ENCODE measurements at places on chromosomes 7 and 10. TPM values are rescaled to one million over a fixed set of nuclear protein-coding genes. Genes with fewer than 3 reads are reported as not detected.

- DNase-seq = no peak
Observed at GRCh38 chr7:106992511-106992910, 52.0 kb upstream of the PRKAR2B start.

- no peak for DNase-seq
Observed at GRCh38 chr10:5466451-5467206, 32.7 kb downstream of the CALML5 start.

GRCh38 chr7:25409897-25410636, 181.8 kb upstream of the NPVF start:
- DNase-seq = no peak

DNA sequence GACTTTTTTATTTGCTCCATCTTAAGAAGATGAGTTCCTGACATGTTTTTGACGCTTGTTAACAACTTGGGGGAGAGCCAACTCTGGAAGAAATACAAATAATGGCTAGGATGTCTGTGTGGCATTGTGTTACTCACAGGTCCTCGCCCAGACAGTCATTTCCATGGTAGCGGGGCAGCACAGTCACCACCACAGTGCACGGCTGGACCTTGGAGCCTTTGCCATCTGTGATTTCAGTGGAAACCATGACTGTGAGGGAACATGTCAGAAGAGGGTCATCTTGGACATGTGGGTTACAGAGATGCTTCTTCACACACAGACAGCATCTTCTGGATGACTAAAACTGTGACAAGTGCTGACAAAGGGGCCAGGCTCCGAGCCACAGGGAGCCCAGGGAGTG, 74.5 kb downstream of the PKD1L1 start:
- no peak for DNase-seq

DNA sequence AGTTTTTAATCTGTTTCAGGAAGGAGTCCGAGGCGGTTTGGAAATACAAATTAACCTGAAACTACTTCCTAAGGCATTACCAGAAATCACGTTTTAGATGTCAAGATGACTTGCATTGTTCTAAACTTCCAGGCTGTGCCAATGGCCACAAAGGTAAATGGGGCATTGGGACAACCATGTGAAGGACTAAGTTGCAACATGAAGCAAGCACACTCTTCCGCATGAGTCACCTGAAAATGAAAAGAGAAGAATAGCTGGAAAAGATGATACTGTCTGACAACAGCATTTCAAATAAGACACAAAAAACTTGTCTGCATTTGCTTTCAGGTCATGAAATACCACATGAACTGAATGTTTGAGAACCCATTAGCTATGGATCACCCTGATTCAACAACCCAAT, 262.1 kb downstream of the AHR start:
- DNase-seq = no peak

- DNase-seq = no peak
Observed at GRCh38 chr10:99770408-99771045, 11.9 kb upstream of the ABCC2 start.

- DNase-seq = no peak
Observed at GRCh38 chr10:23694921-23695824, 256.3 kb downstream of the OTUD1 start.

- no peak for DNase-seq
Observed at GRCh38 chr10:122121059-122121458, 132.1 kb downstream of the TACC2 start.

GRCh38 chr10:129332476-129332875, 134.6 kb upstream of the MGMT start:
- DNase-seq = no peak

DNA sequence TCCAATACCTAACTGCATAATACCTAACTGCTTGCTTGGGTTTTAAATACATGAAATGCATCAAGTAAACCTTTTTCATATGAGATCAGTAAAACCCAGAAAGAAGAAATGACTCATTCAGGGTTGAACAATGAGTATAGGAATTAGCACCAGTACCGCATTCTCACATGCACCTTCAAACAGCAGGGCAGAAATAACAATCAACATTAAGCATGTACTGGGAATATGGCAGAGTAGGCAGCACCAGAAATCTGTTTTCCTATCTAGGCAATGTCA, 850.3 kb upstream of the SORCS1 start:
- DNase-seq = no peak

DENND2A gene
- total RNA-seq = not detected

RBM20 gene
- 0.20 TPM for total RNA-seq

PNLIP gene
- total RNA-seq = not detected

C10orf67 gene
- total RNA-seq = 1.5 TPM

ADAM22 gene
- 0.27 TPM for total RNA-seq
